Activated effector memory CD4-positive, alpha-beta T cell treated with Interleukin-2 at 50 U/mL for 16 hours (primary cell): ENCODE measurements at places on chromosomes 2 and 18.

DNA sequence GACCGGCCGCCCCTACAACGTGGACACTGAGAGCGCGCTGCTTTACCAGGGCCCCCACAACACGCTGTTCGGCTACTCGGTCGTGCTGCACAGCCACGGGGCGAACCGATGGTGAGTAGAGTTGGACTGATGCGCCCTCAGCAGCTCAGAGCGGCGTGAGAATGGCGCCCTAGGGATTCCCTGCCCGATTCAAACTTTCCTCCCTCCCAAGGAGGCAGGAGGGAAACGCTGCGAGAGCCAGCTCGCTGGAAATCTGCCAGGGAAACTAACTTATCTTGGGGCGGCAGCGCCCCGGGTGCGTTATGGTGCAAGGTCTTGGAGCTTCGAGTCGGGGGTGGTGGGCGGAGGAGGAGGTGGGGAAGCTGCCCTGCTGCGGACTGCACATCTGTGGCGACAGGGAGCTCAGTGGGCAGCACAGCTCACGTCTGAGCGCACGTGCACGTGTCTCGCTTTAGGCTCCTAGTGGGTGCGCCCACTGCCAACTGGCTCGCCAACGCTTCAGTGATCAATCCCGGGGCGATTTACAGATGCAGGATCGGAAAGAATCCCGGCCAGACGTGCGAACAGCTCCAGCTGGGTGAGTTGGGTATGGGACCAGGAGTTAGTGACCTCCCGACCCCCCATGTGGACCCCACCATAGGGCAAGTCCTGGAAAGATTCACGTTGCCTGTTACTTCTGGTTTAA lies 697 bp downstream of the ITGA4 start:
- peak; percentile 56 for DNase-seq

- no peak for DNase-seq
Measured at GRCh38 chr2:149161481-149162225, 123.2 kb downstream of the LYPD6B start.

DNA sequence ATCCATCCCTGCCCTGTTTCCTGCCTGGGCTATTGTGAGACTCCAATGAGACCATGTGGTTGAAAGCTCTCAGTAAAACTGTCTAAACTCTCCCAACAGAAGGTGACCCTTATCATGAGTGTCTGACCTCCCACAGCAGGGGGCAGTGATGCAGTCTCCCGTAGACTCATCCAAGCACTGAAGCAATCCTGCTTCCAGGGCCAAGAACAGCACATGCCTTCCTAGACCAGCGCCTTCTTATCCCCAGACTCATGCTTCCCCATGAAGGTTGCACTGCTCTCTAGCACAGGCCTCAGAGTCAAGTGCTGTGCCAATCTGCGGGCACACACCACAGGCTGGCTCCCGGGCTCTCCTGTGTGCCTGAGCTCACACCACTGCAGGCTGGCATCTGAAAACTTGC lies 112.3 kb downstream of the TNS1 start:
- no peak for DNase-seq

DNA sequence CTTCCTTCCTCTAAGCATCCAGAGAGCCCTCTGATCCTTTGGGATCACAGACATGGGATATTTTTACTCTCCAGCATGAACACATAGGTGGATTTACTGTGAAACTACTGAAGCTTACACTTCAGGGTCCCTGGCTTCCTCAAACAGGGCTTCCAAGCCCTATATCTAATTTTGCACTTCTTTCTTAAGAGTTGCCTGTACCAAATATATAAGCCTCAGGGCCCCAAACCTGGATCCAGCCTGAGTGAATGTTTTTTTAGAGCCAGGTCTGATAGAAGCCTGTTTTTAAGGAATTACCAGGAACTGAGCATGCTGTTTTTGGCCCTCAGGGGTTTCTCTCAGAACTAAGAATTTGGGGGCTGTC lies 13.2 kb upstream of the KCMF1 start:
- DNase-seq, result no peak

- DNase-seq, result no peak
Measured at GRCh38 chr2:161068670-161069069, 91.6 kb upstream of the TANK start.

DNA sequence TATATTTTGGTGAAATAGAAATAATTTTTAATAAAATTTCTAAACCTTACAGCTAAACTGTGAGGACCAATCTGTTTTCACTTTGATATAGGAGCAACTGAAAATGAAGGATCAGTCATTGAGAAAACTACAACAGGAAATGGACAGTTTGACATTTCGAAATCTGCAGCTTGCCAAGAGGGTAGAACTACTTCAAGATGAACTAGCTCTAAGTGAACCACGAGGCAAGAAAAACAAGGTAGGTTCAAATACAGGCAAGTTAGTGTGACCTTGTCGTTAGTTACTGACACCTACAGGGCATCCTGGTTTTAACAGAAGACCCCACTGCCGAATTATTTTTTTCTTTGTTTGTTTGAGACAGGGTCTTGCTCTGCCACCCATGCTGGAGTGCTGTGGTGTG lies 75.5 kb upstream of the STON1 start:
- DNase-seq, result no peak

- DNase-seq, result no peak
Measured at GRCh38 chr2:122692400-122693083, 937.1 kb downstream of the TSN start.

GRCh38 chr18:73283032-73283431 lies 415.2 kb upstream of the NETO1 start:
- no peak for DNase-seq

GRCh38 chr2:186486651-186487647 lies 889 bp downstream of the ZC3H15 start:
- DNase-seq, result no peak

GRCh38 chr2:150490466-150490865 lies 3.0 kb upstream of the RND3 start:
- DNase-seq, result no peak

- no peak for DNase-seq
Measured at GRCh38 chr18:77554061-77554460, 304.4 kb downstream of the GALR1 start.

- DNase-seq, result peak; percentile 52
Measured at GRCh38 chr2:230849633-230850357, 14.9 kb upstream of the ITM2C start.

- DNase-seq, result no peak
Measured at GRCh38 chr2:68771211-68771751, 36.7 kb downstream of the ARHGAP25 start.

- DNase-seq, result no peak
Measured at GRCh38 chr2:238104226-238104690, 4.1 kb downstream of the ESPNL start.

DNA sequence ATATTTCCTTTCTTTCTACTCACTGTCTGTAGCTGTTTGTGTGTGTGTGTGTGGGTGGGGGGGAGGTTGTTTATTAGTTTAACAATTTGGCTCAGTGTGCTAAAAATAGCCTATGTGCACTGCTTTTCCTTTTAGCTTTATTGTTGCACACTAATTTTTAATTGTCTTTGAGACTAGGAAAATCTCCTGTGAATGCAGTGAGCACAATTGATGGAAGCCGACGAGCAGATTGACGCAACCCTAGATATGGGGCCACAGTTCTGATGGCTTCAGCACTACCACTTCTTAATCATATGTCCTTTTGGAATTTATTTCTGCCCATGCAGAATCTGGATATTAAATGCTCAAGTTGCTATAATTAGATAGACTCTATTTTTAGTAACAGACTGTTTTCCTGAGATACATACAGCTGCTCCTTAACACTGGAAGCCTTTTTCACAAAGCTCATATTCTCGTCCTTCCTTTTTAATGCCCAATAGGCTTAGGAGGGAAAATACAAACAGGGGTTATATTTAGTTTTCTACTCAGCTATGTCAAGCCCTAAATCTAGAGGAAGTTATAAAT lies 109.1 kb downstream of the IRS1 start:
- DNase-seq, result no peak
